CD4-positive, alpha-beta T cell treated with Interleukin-1 beta for 1 hour (primary cell): ENCODE measurements at places on chromosomes 12 and 14.

DNA sequence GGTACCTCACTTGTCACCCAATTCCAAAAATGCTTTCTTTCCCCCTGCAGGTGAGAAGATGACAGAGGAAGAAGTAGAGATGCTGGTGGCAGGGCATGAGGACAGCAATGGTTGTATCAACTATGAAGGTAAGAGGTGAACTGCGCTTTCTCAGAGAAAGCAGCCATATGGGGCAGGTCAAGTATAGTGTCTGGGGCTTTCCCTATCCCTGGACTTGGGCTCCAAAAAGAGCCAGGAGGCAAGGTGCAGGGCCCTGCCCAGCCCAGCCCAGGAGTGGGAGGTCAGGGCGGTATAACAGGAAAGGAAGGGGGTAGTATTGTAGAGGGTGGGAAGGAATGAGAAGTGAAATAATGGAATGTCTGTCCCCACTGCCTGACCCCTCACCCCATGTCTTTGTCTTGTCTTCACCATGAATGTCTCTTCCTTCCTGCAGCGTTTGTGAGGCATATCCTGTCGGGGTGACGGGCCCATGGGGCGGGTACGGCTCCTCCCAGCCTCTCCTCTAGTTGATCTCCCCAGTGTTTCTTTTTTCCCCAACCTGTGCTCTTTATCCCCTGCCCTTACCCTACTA lies 2.1 kb downstream of the MYL6 start:
- DNase-seq, result peak; percentile 62

GRCh38 chr14:96139169-96139568 lies 65.5 kb upstream of the BDKRB2 start:
- no peak for DNase-seq

DNA sequence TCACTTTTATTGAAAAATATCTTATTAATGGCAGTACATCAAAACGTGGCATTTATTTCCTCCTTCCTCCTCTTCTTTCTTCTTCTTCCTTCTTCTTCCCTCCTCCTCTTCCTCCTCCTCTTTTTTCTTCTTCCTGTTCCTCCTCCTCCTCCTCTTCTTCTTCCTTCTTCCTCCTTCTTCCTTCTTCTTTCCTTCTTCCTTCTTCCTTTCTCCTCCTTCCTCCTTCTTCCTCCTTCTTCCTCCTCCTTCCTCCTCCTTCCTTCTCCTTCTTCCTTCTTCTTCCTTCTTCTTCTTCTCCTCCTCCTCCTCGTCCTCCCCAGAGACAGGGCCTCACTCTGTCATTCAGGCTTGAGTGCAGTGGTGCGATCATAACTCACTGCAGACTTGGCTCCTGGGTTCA lies 457.2 kb downstream of the AEBP2 start:
- no peak for DNase-seq

DNA sequence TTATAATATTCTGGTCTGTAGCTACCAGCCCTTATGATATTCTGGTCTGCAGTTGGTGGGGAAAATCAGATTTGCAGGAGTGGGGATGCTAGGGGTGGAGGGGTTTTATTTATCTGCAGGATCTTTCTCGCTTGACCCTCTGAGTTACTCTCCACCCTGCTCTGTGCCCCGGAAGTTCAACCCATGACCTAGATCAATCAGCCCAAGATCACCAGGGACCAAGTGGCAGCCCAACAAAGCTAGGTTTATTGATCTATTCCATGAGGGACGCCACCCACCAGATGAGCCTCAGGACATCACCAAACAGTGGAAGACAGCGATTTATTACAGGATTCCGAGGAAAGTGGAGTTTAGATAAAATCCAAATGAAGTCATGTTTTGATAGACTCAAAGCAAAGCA lies 25.8 kb upstream of the C12orf76 start:
- DNase-seq, result no peak

DNA sequence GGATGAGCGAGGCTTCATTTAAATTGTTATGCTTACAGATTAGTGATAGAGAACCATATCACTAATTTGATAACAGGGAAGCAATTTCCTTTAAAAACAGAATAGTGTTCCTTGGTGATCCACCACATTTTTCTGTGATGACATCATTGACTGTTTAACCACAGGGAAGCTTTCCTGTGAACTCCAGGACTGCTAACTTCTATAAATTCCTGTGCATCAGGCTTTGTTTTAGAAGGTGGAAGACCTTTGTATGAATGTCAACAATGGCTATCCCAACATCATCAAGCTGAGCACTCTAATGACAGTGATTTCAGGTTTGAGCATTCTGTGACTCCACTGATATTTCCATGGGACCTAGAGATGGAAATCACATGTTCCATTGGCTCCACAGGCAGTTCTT lies 177.1 kb downstream of the RMST start:
- DNase-seq, result no peak

GRCh38 chr14:90522571-90523191 lies 125.9 kb downstream of the CALM1 start:
- no peak for DNase-seq

GRCh38 chr12:57821474-57822214 lies 3.1 kb upstream of the AVIL start:
- no peak for DNase-seq

DNA sequence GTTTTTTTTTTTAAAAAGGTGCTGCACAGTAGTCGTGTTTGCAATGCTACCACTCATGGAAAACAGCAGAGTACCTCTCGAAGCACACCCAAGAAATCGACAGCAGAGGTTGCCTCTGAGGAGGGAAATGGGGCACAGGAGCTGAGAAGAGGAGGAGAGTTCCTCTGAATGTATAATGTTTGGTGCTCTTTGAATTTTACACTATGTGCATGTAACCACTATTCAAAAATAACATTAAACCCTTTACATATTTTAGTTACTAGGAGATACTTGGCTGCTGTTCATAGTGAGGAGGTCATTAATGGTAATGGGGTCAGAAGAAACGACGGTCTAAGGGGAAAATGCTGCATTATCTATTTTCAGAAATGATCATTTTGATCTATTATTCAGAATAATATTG lies 129.4 kb upstream of the CLEC14A start:
- DNase-seq, result no peak

DNA sequence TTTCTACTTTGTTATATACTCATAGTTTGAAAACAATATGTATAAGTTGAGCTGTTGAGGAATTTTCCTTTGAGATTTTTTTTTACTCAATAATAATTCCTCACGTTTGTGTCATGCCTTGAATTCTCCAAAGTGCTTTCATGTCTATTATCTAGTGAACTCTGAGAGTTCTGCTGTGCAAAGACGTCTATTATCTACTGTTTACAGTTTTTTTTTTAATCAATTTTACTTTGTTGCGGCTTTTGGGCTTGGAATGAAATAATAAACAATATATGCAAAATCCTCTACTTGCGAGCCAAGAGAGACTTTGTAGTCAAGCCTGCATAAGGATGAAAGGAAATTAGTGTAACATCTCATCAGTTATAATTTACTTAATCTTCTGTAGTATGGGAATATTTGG lies 107.2 kb upstream of the FRMD6 start:
- DNase-seq, result no peak

- no peak for DNase-seq
Observed at GRCh38 chr14:49203676-49204075, 382.5 kb downstream of the RPS29 start.

DNA sequence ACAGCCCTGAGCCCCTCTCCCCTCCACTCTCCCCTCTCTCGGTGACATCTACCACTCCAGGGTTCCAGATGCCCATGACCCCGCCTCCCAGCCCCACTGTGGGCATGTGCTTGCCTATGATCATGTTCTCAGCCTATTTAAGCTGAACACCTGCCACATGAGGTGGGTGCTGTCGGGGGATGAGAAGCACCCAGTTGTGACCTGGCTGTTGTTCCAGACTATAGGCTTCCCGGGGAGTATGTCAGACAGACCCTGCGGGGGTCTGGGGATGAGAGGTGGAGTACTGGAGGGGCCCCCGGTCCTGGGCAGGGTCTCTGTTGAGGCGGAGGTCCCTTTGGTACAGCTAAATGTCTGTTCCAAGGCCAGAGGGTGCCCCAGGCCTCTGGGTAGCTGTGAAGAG lies 6.0 kb downstream of the VSX2 start:
- DNase-seq, result no peak

GRCh38 chr14:56059054-56059453 lies 59.2 kb upstream of the PELI2 start:
- DNase-seq, result no peak

DNA sequence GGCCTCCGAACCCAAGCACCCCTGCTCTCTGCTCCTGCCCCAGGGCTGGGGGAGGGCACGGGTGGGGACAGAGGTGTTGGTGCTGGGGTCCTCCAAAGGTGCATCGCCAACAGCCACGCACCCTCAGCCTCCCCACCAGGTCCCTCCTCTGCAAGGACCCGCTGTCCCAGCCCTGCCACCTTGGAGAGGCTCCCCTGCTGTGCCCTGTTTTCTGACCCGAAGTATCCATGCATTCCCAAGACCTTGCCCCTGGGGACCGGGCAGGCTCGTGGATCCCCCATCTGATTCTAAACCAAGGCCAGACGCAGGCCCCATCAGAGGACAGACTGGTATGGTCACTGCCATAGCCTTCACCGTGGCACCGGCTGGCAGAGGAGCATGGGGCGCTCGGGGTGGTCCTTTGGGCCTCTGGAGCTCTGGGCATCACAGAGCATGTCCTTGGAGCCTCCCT lies 22.7 kb upstream of the BEGAIN start:
- no peak for DNase-seq

- DNase-seq, result no peak
Observed at GRCh38 chr12:7289743-7290142, 14.1 kb upstream of the ACSM4 start.

DNA sequence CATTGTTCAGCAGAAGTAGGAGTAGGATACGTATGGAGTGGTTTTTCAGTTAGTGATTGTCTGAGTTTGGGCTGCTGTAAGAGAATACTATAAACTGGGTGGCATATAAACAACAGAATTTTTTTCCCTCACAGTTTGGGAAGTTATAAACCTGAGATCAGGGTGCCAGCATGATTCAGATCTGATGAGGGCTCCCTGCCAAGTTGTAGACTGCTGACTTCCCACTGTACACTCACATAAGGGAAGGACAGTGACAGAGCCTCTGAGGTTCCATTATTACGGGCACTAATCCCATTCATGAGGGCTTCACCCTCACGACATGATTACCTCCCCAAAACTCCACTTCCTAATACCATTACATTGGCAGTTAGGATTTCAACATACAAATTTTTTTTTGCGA lies 50.7 kb downstream of the ACSM4 start:
- no peak for DNase-seq

DNA sequence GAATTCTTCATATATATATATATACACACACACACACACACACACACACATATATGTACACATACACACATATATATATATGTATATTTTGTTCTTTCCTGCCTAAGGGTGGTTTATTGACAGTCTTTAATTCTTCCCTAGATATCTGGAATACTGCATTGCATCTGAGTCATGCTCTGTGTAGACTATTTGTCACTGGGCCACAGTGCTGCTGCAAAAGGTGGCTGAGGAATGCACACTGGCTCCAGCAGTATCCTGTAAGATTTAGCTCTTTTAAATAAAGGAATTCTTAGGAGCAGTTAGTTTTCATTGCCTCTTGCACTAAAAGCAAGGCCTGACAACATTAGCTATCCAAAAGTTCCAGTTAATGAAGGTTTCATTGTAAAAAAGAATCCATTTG lies 200.9 kb downstream of the APAF1 start:
- no peak for DNase-seq

GRCh38 chr12:117533687-117534086 lies 172.3 kb upstream of the NOS1 start:
- DNase-seq, result no peak

DNA sequence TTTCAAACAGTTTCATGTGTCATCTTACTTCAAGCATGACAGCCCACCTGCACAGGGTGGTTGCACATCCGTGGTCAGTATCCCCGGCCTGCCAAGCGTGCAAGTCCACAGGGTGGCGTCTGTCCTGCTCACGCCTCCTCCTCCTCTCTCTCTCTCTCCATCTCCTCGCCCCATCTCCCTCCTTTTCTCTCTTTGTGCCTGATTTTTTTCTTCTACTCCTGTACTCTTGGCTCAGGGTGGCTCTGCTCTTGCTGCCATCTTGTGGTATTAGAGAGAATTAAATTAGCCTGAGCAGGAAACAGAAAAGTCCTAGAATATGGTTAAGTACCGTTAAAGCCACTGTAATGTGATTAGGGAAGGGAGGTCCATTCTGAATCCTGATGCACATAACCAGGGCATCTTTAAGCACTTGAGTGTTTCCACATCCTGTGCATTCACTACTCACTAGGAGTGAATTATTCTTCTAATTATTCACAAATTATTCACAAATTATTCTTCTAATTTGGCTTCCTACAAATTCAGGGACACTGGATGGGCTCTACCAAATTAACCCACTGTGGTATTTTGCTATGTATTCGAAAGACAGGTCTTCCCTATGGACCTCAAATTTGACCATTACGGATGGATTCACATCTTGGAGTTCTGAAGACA lies 25.5 kb upstream of the DTX1 start:
- DNase-seq, result peak; percentile 48

DNA sequence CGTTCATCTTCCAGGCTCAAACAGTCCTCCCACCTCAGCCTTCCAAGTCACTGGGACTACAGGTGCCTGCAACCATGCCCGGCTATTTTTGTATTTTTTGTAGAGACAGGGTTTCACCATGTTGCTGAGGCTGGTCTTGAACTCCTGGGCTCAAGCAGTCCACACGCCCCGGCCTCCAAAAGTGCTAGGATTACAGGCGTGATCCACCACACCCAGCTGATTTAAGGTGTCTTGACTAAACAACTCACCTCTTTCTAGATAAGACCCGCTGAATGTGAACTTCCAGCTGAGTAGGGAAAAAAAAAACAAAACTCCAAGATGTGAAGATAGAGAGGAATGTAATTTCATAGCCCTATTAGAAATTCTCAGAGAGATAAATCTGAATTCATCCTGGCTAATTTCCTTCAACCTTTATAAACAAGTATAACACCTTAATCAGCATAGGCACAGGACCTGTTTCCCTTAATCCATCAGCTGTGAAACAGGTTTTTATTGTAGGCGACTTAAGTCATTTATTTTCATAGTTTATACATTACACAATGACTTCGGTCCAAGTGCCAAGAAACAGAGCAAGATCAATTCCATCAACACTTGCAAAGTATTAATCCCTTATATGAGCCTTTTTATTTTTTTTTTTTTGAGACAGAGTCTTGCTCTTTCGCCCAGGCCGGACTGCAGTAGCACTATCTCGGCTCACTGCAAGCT lies 51.5 kb downstream of the HCAR2 start:
- no peak for DNase-seq

GRCh38 chr12:127214186-127214585 lies 1052.8 kb upstream of the TMEM132C start:
- DNase-seq, result no peak

DNA sequence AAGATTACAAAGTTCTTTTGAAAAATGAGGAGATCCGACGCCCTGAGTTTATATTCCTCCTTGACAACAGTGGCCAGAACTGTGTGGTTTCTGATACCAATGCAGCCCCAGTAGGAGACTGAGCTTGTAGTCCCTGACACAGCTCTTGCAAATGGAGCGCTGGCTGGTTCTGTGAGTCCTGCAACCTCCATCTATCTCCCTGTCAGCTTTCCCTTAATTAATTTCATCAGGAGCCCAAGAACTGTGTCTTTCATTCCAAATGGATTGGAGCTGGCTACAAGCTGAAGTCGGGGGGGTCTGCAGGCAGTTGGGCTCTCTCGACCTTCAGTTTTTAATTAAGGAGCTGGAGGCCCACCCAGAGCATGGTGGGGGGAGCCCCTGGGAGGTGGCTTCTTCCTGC lies 160.6 kb downstream of the ADGRD1 start:
- DNase-seq, result no peak

- no peak for DNase-seq
Observed at GRCh38 chr14:24804552-24805212, 170.7 kb upstream of the GZMB start.

GRCh38 chr14:99574099-99574880 lies 29.7 kb downstream of the CCDC85C start:
- no peak for DNase-seq

GRCh38 chr12:16482726-16483125 lies 123.2 kb downstream of the LMO3 start:
- DNase-seq, result no peak
